A549 treated with Mapracorat at 1 μM for 4 hours (cell line): ENCODE measurements at places on chromosomes 13 and 19. TPM values are rescaled to one million over a fixed set of nuclear protein-coding genes. Genes with fewer than 3 reads are reported as not detected.

The CGB5 gene
- total RNA-seq, result 0.38 to 0.85 TPM (median 0.62 TPM) in 4 of 5 replicates, not detected in the other

The SIGLEC5 gene
- total RNA-seq, result not detected in 5 replicates

The ZNF442 gene
- total RNA-seq, result not detected in 5 replicates

The DKKL1 gene
- 0.11 to 1.1 TPM (median 0.59 TPM) in 5 replicates for total RNA-seq

The TEX101 gene
- total RNA-seq, result not detected in 5 replicates

The GRK1 gene
- 0.04 to 0.05 TPM in 2 of 5 replicates, not detected in the others for total RNA-seq

The ZNF69 gene
- not detected in 5 replicates for total RNA-seq

The PRSS57 gene
- total RNA-seq, result 0.18 to 0.23 TPM in 2 of 5 replicates, not detected in the others

The WDR88 gene
- total RNA-seq, result 0.31 TPM in 1 of 5 replicates, not detected in the others

The EPS8L1 gene
- total RNA-seq, result 3.4 to 7.4 TPM (median 6.3 TPM) in 5 replicates

The KLK4 gene
- 0.16 to 0.30 TPM in 2 of 5 replicates, not detected in the others for total RNA-seq

The ERFL gene
- total RNA-seq, result 0.20 to 0.46 TPM (median 0.35 TPM) in 5 replicates

The CD70 gene
- 14.3 to 24.3 TPM (median 22.8 TPM) in 5 replicates for total RNA-seq

The ATP8B3 gene
- total RNA-seq, result 2.3 to 3.4 TPM (median 3.1 TPM) in 5 replicates

The RSPH6A gene
- not detected in 5 replicates for total RNA-seq

The MEDAG gene
- 0.08 to 0.29 TPM (median 0.16 TPM) in 5 replicates for total RNA-seq

The PSG1 gene
- 0.13 to 0.33 TPM (median 0.17 TPM) in 5 replicates for total RNA-seq

The RNF113B gene
- not detected in 5 replicates for total RNA-seq
